ENCODE measurements at places on chromosomes 2 and 18.
A peak's percentile ranks its signal among the peaks of the same experiment; 100 is the strongest.

GRCh38 chr18:79000997-79001396 is 21.4 kb downstream of the SALL3 start:
- no peak for DNase-seq

GRCh38 chr2:11128243-11128951 is 26.9 kb upstream of the SLC66A3 start:
- DNase-seq = no peak

DNA sequence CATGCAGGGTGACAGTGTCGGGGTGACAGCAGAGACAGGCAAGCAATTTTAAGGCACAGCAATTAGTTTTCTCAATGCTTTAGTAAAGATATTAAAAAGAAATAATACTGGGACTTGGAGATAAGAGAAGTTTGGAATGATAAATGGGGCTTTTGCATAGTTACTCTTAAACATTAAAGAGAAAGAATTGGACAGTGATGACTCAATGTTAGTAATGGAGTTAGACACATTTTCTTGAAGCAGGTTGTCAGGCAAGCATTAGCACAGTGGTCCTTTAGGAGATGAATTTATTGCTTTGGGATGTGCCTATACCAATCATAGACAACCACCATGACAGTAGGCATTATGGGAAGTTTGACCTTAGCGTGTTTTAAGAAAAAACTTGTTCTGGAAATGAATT is 228.3 kb upstream of the RAB12 start:
- no peak for DNase-seq

DNA sequence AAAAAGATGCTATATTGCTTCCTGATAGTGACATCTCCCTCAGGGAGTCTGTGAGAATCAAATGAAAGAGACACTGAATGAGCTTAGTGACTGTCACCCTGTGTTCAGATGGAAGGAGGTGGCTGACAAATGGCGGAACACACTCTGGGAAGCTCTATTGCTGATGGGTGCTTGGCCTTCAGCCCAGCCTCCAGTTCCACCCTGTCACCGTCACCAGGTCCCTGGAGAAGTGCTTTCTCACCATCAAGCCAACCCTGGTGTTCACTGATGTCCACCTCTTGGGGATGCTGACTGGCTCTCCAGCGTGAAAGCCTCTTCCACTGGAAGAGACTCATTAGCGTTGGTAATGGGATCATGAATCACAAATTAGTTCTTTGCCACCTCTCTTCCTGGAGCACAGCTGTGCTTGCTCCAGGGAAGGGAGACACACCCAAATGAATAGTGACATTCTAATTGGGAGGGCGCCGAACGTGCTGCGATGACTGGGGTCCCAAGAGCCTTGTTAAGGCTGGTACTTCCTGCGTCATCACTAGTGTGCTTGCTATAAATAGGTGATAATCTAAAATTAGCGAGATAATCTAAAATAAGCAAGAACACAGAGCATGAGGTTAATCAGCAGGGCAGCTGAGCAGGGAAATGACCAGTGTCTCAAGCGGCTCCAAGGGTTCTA is 154.0 kb downstream of the CLIP4 start:
- no peak for DNase-seq

- no peak for DNase-seq
These were observed 6.0 kb upstream of the NFATC1 start for GRCh38 chr18:79389689-79390088.

GRCh38 chr2:149464396-149464795 is 123.2 kb downstream of the MMADHC start:
- DNase-seq = no peak

DNA sequence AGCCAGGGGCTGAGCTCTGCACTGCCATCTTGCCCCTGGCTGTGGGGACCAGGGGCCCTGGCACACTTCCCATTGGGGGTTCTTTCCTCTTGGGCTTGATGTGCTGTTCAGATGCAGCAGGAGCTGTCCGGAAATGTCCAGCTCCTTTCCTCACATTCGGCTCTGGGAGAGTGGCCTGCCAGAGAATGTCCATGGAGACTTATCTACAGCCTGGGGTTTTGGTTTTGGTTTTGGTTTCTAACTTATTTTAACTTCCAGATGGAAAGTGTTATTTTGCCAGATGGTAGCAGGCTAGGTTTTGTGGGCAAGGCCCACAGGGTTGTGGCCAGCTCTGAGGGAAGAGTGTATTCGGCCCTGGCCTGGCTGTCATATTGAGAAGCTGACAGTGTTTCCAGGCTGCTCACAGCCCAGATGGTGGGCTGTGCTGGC is 177.3 kb downstream of the ANKRD30B start:
- DNase-seq = no peak

DNA sequence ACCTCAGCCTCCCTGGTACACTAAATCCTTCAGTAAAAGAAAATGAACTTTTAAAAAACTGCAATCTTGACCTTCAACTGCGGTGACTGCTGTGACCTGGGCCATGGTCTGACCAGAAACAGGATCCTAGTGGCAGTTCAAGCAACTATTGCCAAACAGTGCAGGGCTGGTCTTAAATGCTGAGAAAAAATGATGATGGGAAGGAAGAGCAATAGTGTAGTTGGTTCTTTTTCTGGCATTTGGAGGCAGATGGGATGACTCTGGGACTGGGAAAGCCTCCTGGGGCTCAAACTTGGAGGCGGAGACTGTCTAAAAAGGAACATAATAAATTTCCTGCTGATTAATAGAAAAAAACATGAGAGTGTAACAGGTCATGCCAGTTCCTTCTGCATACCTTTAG is 45.4 kb downstream of the CHN1 start:
- no peak for DNase-seq

- DNase-seq = no peak
These were observed 44.3 kb upstream of the NEUROD1 start for GRCh38 chr2:181724662-181725061.

GRCh38 chr18:69599377-69599776 is 198.7 kb downstream of the DOK6 start:
- DNase-seq = no peak

- no peak for DNase-seq
These were observed 46.5 kb downstream of the UNC50 start for GRCh38 chr2:98654699-98655495.

GRCh38 chr2:64461271-64462058 is 7.5 kb downstream of the LGALSL start:
- no peak for DNase-seq

DNA sequence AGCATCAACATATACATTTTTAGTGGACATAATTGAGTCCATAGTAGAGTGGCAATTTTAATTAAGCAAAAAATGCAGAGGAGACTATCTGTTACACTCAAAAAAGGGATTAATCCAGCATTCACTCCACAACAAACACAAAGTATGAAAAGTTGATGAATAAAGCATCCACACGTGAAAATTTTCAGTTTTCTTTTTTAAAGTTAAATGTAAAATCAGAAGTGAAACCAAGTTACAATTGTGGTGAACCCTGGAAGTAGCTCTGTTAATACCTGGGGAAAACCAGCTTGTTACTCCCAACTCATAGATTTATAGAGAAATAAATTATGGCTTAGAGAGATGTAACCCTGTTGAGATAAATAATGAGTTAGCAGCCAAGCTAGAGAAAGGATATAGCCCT is 807.8 kb downstream of the TRIB2 start:
- no peak for DNase-seq

- no peak for DNase-seq
These were observed 227.9 kb downstream of the CDH2 start for GRCh38 chr18:27948986-27949385.

DNA sequence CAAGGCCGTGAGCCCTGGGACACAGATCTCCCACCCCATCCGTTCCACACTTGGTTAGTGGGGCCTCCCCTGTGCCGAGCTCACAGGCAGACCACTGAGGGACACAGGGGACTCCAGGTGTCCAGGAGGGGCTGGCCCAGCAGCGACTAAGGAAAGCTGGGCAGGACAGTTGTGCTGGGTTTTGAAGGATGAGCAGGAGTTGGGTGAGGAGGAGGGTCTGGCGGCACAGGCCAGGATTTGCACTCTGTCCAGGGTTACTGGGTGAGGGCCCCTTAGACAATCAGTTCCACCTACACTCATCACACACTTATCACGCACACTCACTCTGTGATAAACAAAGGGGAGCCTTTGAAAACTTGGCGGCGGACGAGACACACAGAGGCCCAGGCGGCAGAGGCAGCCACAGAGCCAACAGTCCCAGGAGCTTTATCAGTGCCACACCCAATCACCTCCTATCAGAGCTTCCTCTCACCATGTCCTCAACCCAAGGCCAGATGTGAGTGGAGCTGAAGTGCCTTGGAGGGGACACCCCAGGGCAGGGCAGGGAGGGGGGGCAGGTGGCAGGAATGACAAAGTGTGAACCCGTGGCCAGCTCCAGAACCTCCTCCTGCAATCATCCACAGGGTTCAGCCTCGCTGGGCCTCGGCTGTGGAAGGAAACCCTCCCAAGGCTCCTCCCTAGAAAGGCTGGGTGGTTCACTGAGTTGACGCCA is 26.6 kb downstream of the BIN1 start:
- DNase-seq = peak; percentile 55

DNA sequence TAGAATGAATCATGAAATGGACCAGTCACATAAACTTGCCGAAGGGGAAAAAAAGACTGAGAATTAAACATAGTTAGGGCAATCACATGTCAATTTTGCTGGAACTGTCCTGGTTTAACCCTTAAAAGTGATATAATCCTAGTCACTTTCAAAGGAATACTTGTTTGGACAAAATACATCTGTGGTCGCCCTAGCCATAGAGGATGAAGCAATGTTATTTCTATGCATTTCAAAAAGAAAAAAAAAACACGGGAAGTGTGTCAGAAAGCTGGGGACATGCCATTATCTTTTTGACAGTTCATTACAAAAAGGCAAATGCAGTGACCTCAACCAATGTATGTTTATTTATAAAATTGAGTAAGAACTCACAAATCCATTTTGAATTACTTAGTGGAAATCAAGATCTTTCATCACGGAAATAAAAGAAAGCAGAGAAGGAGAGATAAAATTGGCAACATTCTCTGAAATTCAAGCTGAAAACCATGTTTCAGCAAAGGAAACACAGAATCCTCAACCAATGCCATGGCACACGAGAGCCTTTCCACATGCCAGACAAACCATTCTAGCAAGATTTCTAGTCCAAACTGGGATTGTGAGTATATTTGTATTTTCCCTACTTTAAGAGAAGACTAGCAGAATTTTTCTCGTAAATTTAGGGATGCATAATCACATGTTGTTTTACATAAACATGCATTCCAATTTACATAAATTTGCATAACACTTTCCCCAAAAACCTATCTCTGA is 854.3 kb upstream of the ACVR2A start:
- DNase-seq = no peak

DNA sequence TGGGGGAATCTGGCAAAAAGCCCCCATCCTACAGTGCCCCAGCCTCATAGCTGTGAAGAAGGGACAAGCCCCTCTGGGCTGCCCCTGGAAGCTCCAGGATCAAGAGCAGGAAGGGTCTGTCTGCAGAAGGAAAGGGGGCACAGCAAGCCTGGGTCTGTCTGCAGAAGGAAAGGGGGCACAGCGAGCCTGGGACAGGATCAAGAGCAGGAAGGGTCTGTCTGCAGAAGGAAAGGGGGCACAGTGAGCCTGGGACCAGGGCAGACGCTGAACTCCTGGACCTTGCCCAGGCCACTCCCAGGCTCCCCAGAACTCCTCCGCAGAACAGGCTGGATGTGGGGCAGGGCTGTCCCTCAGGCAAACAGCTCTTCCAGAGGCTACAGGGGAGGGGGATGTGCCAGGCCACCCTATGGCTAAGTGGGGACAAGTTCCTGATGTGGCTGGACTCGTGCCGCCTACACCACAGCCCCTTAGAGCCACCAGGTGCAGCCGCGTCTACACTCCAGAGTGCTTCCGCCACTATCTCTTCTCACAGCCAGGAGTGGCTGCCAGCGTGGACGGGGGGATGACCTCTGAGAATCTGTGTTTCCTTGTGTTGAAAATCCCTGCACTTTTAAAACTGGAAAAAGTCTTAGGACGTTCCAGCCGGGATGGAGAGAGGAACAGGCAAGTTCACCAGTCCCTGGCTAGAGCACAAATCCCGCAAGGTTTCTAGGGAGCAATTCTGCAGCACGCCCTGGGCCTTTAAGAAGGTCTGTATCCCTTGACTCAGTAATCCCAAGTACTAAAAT is 20.8 kb downstream of the KIF1A start:
- no peak for DNase-seq

DNA sequence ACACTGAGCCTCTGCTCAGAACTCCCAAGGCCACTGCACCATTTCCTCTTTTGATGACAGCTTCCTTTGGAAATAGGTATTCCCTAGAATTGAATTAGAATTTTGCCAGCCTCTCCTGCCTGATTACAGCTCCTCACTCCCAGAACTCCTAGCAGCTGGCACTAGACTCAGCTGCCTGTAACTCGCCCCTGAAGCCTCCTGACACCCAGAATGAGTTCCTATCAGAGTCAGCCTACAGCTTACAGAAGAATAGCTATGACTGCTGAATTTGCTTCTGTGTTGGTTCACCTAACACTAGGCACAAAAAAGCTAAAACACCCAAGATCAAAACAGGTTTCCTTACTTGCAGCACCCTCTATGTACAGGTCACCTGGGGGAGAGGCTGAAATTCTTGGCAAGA is 108.2 kb upstream of the PTPRM start:
- no peak for DNase-seq

DNA sequence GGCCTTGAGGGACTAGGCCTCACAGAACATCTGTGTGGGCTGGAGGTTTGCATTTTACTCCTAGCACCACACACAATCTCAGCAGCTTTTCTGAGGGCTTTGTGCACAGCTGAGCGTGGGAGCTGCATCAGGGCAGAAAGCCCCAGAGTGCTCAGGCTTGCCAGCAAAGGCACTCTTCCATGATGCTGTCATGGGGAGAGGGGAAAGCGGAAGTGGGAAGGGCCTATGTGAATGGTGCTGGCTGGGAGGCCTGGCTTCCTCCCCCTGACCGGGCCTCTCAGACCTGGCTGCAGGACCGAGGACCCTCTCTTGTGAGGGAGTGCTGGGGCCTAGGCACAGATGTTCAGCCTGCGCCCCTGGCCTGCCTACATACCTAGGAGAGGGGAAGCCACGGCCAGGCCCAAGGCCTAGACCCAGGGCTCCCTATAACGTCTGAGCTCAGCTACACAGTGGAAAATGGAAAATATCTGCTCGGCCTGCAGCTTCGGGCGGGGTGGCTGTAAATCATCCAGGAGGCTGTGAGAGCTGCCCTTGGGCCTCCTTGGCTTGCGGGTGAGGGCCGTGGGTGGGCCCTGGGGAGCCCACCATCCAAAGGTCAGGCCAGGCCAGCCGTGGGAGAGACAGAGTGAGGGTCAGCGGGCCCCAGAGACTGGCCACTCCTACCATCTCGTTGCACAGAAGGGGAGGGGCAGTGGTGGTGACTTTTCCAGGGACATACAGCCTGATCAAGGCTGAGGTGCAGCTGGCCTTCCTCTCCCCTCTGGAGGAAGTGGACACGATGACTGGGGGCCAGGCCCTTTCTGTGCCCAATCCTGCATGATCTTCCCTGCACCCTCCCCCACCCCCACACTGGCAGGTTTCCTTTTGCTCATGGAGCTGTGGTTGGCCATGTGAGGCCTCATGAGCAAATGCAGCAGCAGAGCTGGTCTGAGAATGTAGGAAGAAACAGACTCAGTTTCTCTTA is 22.8 kb downstream of the GLI2 start:
- no peak for DNase-seq

DNA sequence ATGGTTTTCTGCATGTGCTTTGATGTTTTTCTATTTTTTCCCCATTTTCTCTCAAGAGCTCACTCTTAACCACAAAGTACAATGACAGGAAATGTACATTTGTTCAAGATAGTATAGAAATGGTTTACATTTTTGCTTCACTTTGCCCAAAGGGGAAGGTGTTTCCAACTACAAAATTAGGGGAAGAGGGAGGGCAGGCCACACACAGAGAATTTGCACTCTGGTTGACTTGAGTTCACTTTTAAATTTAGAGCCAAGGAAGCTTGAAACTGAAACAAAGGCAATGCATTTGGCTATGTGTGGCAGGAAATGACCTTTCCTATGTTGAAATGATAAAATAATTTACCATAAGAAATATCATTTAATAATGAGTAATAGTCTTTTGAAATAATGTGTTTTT is 19.1 kb upstream of the VIT start:
- DNase-seq = no peak
